ENCODE measurements at places on chromosomes 6 and 20.

GRCh38 chr6:16337295-16337975, 99.0 kb downstream of the GMPR start:
- DNase-seq, result no peak

- DNase-seq, result no peak
Measured at GRCh38 chr20:4635781-4636180, 85.9 kb upstream of the PRND start.

DNA sequence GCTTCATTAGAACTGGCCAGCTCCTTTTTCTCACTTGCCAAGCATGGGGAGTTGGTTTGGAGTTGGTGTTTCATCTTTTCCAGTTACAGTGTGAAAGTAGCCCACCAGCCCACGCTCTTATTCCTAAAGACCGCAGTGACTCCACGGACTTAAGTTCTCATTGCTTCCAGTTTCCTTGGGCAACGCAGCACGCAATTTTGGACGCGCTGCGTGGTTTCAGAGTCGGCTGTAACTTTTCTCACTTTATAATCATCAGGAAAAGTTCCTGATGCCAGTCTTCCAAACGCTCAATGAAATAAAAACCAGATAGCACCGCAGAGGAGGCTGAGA, 381 bp upstream of the PEX7 start:
- DNase-seq, result no peak

DNA sequence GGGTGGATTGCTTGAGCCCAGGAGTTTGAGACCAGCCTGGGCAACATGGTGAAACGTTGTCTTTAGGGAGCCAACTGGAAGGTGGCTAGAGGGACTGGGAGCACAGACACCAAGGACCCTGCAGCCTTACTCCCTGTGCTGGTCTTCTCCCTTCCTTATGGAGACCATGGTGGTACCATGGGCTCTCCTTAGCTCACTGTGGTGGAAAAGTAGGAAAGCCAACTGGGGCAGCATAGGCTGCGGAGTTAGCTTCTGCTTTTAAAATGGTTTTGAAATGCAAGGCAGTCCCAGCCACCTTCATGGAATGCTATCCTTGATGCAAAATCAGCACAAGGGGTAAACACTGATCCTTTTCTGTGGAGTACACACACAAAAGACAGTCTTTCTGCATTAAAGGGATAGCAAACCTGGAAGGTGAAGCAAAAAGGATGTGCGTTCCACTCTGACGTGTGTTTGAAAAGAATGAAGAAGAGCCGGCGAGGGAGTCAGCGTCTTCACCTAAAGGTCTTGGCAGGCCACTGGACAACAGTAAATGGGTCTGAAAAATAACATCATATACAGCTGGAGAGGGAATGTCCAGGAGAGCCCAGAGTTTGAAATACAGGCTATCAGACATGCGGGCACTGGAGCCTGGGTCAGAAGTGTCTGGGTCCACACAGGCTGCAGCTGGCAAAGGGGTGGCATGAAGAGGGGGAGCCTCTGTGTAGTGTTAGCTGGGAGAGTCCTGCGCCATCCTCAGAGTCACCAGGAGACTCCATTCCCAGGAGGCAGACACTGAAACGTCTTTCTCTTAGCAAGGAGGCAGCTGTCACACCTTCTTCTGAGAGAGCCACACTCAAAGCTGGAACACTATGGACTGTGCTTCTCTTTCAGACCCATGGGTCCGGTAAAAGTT, 58.5 kb downstream of the GPR6 start:
- no peak for DNase-seq

GRCh38 chr6:44272999-44273566, 2.8 kb downstream of the TMEM151B start:
- no peak for DNase-seq

Data from cortex of kidney (tissue), 1 donor.